ENCODE measurements at places on chromosomes 6 and 20.

- DNase-seq: peak; percentile 65
These were observed 33.2 kb upstream of the SNX9 start for GRCh38 chr6:157789861-157790260.

DNA sequence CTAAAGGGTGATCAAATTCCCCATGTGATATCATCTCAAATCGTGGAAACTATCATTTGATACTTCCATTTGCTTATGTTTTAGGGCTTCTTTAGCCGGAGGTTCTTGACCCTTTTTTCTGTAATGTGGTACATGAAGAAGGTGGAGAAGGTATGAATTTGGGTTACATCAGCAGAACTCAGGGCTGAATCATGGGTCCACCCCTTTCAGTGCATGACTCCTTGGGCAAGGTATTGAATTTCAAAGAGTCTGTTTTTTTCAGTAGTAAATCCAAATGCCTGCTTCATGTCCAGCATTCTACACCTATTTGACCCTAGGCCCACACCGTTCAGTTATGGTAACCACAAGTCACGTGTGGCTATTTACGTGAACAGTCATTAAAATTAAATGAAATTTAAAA, 30.6 kb upstream of the QKI start:
- no peak for DNase-seq

DNA sequence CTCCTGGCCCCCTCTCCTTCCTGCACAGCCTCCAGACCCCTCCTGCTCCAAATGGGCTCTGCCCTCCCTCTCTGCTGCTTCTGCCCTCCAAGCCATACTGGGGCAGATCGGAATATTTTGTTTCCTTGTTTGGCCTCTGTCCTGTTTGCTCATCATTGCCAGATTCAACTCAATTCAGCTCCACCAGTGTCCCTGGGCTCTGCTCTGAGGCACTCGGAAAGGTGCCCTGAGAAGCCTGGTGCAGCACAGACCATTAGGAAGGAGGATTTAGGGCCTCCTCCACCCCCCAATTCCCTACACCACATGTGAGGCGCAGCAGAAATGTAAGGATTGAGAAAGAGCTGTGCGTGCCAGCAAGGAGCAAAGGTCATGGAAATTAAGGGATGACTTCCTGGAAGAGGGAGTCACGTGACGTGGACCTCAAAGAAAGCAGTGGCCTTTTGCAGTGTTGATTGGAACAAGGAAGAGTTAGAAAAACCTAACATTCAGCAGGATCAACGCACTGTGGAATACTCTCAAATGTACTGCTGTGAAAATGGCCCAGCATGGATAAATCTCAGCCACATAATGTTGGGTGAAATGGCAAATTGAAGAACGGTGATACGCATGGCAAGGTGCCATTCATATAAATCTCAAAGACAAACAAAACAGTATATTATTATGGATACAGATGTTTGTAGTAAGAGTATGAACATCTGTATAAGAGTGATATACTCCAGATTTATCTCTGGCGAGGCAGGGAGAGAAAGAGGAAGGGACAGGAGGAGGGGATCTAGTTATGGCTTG, 229.5 kb upstream of the RNF24 start:
- DNase-seq: no peak

- peak; percentile 18 for DNase-seq
These were observed at the start of gene ADAM33 for GRCh38 chr20:3681931-3682781. TSS of gene ADAM33 (minus strand) at chr20:3682010. CDS start at chr20:3682004, 6 bp downstream.

GRCh38 chr6:2793534-2794151, 28.4 kb downstream of the WRNIP1 start:
- DNase-seq: peak; percentile 64

GRCh38 chr20:39738651-39739050, 776.5 kb downstream of the DHX35 start:
- no peak for DNase-seq

- DNase-seq: peak; percentile 54
These were observed 30.1 kb upstream of the MBOAT1 start for GRCh38 chr6:20242397-20242796.

DNA sequence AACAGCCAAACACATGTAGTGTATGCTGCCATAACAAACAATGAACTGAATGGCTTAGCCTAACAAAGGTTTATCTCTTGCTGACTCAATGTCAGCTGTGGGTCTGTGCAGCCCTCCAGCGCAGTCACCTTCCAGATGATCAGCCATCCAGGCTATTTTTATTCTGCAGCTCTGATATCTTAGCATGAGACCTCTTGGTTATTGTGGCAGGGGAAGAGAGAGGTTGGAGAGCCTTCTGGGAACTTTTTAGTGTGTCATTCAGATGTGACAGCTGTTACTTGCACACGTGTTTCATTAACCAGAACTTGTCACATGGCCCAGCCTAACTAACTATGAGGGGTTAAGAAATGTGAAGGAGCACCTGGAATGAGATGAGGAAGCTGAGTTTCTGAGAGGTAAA, 202.5 kb downstream of the DHX35 start:
- DNase-seq: no peak

DNA sequence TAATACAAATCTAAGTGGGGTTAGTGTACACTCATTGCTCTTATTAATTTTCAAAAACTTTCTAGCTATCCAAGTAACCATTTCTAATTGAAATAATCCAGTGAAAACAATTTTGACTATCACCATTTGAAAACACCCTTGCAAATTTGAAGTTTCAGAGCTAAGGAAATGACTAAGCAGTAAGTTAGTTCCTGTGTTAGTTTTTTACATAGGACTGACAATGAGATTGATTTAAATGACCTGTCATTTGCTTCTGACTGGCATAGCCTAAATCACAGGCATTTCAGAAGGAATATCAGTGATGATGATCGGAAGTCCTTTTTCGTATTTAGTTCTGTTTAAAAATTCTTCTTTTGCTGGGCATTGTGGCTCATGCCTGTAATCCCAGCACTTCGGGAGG, 27.0 kb downstream of the STK4 start:
- no peak for DNase-seq

DNA sequence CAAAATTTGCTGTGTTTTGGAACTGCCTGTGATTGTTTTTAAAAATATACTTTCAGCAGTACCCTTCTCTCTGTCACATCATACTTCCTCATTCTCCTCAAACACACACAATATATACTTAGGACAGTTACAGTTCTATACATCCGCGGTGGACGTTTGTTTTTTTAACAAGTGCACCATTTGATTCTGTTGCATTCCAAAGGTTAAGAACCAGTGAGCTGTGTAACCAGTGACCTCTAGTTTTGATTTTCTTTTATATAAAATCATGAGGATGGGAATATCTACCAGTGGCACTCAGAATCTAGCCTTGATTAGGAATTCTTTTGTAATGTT, 152.8 kb downstream of the CARMIL1 start:
- DNase-seq: no peak

- DNase-seq: no peak
These were observed 27.5 kb downstream of the PLEKHG1 start for GRCh38 chr6:150627154-150627553.

GRCh38 chr6:134071846-134072245, 19.4 kb upstream of the SLC2A12 start:
- DNase-seq: no peak

GRCh38 chr6:115986026-115986425, 74.7 kb downstream of the FRK start:
- no peak for DNase-seq

- DNase-seq: no peak
These were observed 9.3 kb downstream of the GFRA4 start for GRCh38 chr20:3653921-3654320.

DNA sequence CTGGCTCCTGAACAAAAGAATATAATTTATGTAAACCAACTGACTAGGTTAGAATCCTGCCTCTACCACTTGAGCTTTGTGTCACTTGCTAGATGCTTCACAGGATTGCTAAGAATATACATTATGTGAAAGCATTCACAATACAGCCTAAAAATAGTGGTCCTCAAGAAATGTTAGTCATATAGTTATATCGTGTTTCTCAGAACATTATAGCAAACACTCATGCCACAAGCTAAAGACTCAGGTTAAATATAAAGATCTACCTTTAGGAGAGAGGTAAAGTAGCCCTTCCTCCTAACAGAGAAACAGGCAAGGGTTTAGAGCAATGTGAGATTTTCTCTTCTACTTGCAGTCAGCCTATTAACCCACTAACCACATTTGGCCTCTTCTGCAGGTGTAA, 17.8 kb upstream of the ALDH8A1 start:
- DNase-seq: no peak

DNA sequence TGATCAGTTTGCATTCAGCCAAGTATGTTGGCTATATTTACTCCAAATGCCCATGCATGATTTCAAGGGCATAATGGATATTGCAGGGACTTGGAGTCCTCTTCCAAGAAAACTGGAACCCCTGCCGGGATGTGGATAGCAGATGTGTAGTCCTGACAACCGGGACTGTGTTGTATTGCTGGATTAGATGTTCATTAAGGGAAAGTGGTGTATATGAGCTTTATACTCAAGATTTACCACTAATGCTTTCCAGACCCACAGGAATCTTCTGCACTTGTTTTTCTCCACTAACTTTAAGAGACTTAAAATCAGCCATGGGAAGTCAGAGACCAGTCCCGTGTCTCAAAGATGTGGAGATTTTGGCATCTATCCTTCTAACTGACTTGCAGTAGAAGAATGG, 770.9 kb downstream of the HDGFL1 start:
- peak; percentile 53 for DNase-seq

DNA sequence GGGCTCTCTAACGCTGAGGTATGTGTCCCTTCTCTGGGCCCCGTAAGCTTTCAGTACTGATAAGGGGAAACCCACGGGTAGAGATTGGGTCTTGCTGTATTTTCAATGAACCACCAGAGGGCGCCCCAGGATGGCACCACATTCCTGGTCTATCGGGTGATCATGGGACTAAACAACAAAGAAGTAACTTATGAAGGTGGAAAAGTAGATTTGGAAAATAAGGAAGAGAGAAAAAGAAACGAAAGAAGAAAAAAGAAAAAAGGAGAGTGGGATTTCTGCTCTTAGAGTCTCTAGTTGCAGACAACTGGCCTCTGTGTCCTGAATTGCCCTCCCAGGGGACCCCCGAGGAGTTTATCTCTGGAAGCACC, 93.8 kb downstream of the GMPR start:
- DNase-seq: peak; percentile 84

GRCh38 chr6:131125431-131125830, 9.8 kb upstream of the AKAP7 start:
- DNase-seq: no peak

DNA sequence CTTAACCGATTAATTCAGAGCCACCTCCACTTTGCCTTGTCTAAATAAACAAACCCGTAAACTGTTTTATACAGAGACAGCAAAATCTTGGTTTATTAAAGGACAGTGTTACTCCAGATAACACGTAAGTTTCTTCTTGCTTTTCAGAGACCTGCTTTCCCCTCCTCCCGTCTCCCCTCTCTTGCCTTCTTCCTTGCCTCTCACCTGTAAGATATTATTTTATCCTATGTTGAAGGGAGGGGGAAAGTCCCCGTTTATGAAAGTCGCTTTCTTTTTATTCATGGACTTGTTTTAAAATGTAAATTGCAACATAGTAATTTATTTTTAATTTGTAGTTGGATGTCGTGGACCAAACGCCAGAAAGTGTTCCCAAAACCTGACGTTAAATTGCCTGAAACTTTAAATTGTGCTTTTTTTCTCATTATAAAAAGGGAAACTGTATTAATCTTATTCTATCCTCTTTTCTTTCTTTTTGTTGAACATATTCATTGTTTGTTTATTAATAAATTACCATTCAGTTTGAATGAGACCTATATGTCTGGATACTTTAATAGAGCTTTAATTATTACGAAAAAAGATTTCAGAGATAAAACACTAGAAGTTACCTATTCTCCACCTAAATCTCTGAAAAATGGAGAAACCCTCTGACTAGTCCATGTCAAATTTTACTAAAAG, 2.7 kb downstream of the FOXC1 start:
- peak; percentile 49 for DNase-seq

DNA sequence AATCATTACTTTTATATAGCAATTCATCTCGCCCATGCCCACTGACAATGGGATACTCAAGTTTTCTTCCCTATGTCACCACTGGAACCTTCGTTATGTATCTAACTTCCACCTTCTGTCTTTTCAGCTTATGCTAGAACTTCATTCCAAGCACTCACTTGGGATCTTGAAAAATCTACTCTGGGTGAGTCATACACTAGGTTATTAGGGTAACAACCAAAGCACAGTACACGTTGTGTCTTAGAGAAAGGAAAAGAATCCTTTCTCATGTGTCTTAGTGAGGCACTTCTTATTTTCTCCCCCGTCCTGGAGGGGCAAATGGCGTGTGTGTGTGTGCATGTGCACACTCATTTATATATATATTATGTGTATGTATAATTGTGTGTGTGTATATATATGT, 18.3 kb upstream of the FAM162B start:
- no peak for DNase-seq

- DNase-seq: no peak
These were observed 111.1 kb upstream of the DUSP22 start for GRCh38 chr6:181049-181654.
